ENCODE measurements at places on chromosomes 2 and 18. TPM values are rescaled to one million over a fixed set of nuclear protein-coding genes. Genes with fewer than 3 reads are reported as not detected.

- no peak for DNase-seq
Observed at GRCh38 chr2:32229635-32230034, 35.1 kb downstream of the NLRC4 start.

DNA sequence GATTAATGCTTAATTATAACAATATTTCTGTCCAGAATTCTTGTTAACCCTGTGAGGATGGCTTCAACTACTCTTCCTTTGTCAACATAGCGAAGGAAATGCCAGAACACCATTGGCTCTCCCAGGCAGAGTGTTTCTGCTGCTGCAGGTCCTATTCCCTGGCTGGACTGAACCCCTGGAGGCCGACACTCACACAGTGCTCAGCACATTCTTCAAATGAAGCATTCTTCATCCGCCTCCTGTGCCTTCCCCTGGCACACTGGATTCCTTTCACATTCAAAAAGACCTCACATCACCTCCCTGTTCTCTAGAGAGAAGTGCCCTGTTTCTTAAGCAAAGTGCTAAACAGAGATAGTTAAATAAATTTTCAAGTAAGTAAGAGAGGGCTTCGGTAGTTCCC, 187.3 kb upstream of the MSH6 start:
- DNase-seq, result no peak

The CKAP2L gene
- 0.91 TPM for total RNA-seq

DNA sequence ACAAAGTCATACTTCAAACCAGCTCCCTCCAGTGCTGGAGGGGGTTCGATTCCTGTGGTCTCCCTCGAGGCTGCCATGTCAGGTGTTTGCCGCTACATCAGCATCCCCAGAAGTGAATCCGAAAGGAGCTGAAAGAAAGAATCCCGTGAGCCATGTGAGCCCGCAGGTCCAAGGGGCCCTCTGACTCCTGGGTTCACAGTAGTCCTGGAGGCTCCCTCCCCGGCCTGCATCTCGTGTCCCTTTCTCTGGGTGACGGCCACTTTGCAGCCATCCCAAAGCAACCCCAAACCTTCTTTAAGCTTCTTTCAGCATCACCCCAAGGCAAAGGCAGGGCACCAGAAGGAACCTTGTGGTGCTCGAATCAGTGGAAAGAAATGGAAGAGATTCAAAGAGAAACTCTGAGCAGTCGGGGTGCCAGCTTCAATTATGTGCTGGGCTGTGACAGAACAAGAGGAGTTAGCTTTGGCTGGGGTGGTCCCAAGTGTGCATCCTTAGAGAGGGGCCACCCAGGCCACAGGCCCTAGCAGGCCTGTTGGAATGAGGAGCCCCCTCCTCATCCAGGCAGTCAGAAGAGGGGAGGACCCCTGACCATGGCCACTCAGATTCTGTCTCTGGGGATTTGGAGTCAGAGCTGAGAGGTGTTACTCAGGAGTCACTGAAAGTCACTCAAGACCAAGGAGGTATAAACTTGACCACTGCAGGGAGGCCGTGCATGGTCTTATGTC, 59.7 kb downstream of the CIB4 start:
- no peak for DNase-seq

DNA sequence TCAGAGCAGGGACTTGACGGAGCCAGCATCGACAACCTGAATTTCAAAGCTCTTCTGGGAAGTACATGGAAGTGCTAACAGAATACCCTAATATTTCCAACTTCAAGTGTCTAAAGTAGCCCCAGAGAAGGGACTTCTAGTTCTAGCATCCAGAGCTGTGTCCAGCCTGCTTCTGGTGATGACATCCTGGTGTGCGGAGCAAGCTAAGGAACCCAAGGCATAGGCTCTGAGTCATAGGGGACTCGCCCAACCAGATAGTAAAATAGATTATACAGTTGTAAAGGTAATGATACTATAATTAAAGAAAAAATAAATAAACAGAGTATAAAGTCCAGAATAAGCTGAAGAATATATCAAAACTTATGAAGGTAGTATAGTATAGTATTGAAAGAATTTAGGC, 108.1 kb upstream of the SERPINE2 start:
- DNase-seq, result no peak

GRCh38 chr2:107932488-107932887, 53.8 kb upstream of the SLC5A7 start:
- no peak for DNase-seq
